Heart right ventricle (tissue), 16 donors: ENCODE measurements at places on chromosomes 2 and 18.
A peak's percentile ranks its signal among the peaks of the same experiment; 100 is the strongest.

GRCh38 chr2:30315391-30316063 is 84.2 kb downstream of the LBH start:
- DNase-seq, result no peak

DNA sequence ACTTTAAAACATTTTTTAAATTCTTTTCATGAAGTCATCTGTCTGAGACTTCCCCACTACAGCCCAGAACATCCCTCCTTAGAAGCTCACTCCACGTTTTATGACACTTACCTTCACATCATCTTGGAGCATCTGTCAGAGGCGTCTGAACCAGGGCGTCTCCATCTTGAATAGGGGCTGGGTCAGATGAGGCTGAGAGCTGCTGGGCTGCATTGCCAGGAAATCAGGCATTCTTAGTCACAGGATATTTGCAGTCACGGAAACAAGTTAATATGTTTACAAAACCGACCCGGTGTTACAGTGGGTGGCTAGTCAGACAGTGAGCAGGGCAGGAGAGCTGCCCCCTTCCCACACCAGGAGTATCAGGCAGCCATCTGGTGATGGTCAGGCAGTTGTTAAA is 456.5 kb downstream of the FBXO15 start:
- no peak for DNase-seq

DNA sequence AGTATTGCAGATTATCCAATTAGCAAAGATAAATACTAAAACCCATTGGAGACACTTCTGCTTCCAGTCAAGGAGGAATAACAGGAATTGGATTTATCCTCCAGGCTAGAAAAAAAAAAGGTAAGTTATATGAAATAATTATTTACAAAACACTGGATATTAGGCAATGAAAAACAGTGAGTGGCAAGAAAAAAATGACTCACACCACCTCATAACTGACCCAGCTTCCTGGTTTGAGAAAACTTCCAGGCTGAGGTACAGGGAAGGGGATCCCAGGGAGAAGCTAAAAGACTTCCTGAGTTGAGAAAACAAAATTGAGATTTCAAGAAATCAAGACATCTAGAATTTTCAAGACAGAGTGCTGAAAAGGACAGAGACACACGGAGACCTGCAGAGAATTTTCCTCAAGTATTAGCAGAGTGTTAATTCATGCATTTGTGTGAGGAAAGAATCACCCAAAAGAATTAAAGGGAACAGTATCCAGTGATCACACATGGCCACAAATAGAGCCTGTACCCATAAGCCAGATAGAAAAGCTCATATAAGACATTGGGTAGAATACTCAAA is 17.4 kb downstream of the SRD5A2 start:
- DNase-seq, result no peak

DNA sequence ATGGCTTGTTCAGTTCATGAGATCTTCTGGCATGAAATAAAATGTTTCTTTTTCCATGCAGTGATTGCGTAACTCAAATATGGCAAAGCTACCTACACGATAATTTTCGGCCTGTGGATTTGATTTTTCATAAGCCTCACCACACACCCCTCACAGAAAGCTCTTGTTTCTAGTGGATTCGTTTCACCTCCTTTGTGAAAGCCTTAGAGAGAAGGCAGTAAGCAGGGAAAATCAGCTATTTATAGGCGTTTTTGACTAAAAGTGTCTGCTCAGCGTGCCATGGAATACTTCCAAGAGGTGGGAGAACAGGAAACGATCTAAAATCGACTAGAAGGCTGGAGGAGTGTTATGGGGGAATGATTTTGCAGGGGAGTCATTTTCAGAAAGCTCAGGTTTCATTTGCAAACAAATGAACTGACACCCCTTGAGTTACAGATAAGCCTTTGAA is 417.9 kb downstream of the TGIF1 start:
- no peak for DNase-seq

GRCh38 chr2:164187121-164187520 is 434.2 kb downstream of the GRB14 start:
- DNase-seq, result no peak

DNA sequence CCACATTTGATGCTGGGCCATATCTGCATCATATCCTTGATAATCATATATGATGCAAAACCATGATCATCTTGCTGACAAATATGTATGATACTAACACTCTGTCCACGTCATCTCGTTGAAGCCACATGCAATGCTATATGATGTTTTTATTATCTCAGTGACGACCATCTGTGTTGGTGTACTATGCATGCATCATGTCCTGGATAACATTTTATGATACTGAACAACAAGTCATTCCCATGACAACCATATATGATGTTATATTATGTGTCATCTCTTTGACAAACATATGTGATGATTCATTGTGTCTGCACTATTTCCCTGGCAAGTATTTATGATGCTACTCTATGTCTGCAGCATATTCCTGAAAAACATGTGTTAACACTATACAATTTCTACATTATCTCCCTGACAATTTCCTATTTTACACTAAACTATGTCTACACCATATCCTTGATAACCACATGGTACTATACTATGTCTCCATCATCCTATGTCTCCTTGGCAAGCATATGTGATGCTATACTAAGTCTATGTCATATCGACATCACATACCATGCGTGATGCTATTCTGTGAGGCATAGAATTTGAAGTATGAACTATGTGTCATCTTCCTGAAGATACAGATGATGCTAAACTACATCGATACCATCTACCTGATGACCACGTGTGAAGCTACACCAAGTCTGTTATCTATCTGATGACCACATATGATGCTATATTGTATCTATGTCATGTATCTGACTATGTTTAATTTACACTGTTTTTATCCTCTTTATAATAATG is 37.0 kb downstream of the DAW1 start:
- no peak for DNase-seq

DNA sequence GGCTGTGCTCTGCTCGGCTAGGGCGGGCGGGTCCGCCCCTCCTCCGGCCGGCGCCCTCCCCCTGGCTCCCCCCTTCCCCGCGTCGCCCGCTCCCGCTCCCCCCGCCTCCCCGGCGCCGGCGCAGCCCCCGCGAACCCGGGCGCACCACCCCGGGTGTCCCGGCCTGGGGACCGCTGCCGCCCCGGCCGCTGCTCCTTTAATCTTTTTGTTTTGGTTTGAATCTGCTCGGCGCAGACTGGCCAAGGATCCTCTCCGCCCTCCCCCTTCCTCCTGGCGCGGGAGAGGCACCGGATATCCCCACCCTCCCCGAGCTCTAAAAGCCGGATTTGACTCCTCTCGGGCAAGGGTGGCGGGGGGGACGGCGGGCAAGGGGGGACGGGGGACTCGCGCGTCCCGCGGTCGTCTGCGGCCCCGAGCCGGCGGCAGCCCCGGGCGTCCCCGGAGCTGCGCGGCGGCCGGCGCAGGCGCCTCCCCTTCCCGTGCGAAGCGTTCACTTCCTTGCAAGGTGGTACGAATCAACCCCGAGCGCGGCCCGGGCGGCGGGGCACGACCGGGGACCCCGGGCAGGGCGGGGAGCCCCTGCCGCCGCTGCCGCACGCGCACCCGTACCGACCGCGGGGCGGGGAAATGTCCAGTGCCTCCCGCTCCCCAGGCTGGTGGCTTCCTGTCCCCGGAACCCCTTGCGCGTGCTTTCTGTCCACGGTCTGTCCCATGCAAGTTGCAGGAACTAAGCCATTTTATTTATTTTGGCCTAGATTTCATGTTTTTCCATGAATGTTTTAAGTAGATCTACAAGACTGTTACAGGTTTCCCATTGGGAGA is at the start of gene PTGR3:
Gene PTGR3, minus strand, starts transcription at position 11 of the 822 bp plus-strand sequence. CDS start 81 bp downstream, outside the sequence.
- peak; percentile 87 for DNase-seq

DNA sequence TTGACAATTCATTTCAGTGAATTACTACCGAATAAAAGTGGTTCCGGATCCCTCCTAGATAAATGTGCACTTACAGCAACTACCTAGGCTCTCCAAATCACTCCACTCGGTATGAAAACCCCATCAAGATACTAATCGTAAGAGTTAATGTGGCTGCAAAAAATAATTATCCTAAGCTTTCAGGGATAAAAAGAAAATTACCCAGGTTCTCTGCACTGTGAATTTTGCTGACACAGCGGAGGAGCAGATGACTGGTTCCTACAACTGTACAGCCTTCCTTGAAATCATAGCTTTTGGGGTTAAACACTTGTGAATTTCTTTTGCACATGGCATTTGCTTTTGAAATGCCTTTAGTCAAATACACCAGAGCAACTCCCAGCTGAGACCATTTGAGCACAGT is 104.7 kb downstream of the CD226 start:
- no peak for DNase-seq

DNA sequence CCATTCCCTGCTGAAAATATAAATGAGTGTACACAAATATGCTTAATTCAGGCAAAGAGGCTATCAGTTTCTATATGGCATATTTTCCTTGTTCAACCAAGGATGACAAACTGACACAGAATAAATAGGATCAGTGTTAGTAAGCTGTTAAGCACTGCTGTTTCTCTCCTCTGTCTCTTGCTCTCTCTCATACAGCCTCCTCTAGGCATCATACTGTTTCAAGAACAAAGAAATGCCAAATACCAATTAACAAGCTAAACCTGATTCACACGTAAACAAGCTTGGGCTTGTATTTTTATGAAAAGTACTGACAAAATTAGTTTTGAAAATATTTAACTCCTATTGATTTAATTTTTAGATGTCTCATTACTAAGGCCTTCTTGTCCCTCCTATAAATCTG is 1027.2 kb upstream of the ACVR2A start:
- DNase-seq, result no peak

DNA sequence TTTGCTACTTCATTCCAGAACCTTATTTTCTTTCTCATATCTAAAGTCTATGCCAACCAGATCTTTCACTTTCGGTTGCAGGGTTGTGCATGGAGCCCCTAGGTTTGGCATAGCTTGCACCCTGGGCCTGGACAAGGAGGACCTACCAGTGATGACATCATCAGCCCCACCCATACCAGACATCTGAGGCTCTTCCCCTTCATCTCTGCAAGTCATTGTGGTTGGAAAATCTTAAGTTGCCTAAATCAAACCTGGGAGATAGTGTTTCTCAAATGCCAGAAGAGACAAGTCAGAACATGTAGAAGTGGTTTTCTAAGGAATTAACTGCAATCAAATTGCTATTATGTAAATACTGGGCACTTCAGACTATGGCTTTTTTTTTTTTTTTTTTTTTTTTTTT is 363.3 kb downstream of the ZNF516 start:
- DNase-seq, result no peak

DNA sequence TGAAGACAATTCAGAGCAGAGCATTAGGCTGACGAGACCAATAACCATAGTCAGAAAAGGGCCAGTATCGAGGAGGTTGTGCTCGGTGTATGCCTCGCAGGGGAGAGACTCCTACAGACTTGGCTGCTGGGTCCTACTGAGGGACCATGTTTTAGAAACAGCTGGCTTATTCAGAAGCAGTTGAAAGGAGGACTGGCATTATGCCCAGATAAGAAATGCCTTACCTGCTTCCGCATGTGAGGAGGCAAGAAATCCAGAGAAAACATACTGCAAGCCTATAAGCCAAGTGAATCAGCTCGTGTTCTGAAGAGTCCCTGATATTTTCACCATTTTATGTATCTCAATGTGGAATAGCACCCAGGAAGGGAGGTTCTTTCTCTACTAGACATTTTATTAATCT is 434.7 kb downstream of the GRB14 start:
- no peak for DNase-seq

DNA sequence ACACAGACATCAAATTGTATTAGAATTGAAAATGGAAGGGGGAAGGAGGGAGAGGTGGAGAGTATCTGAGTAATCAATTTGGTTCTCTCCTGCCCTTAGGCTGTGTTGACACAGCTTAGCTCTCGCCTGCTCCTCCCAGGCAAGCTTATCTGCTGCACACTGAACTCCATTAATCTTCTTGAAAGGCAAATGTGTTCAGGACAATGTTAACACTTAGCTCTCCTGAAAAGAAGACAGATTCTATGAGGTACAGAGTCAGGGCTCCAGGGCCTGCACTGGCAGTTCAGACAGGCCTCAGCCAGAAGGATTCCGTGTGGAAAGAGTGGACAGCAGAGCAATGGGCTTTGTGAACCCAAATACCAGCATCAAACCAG is 430.0 kb upstream of the TNP1 start:
- no peak for DNase-seq

GRCh38 chr2:151239624-151240023 is 22.0 kb downstream of the RBM43 start:
- no peak for DNase-seq

GRCh38 chr2:163771596-163771995 is 35.8 kb upstream of the FIGN start:
- DNase-seq, result no peak

- no peak for DNase-seq
These were observed 1179.0 kb upstream of the ACVR2A start for GRCh38 chr2:146665800-146666199.

DNA sequence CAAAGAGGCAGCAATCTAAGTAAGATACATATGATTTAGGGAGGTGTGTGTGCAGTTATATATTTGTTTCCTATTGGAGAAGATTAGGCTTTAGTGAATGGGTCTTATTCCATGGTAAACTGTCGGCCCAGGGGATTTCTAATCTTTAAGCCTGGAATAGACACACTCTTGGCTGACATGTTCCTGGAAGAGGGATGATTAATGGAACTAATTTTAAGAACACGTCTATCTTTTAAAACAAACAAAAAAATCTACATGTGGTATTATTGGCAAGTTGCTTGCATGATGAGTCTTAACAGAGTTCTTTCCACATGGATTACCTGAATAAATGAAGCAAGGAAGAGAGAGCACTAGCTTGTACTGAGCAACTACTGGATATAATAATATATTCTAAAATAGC is 114.2 kb upstream of the NT5C1B start:
- no peak for DNase-seq

DNA sequence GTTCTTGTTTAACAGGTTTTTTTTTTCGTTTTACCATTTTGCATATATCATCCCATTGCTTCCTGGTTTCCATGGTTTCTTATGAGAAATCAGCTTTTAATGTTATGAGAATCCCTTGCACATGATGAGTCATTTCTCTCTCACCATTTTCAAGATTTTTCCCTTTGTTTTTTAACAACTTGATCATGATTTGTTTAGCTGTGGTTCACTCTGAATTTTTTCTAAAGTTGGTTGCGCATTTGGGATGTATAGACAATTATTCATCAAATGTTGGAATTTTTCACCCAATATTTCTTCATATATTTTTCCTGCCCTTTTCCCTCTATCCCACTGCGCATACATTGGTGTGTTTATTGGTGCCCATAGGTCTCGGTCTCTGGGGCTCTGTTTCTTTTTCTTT is 42.4 kb upstream of the BIN1 start:
- no peak for DNase-seq

- no peak for DNase-seq
These were observed 216.7 kb downstream of the TGIF1 start for GRCh38 chr18:3666526-3667254.

DNA sequence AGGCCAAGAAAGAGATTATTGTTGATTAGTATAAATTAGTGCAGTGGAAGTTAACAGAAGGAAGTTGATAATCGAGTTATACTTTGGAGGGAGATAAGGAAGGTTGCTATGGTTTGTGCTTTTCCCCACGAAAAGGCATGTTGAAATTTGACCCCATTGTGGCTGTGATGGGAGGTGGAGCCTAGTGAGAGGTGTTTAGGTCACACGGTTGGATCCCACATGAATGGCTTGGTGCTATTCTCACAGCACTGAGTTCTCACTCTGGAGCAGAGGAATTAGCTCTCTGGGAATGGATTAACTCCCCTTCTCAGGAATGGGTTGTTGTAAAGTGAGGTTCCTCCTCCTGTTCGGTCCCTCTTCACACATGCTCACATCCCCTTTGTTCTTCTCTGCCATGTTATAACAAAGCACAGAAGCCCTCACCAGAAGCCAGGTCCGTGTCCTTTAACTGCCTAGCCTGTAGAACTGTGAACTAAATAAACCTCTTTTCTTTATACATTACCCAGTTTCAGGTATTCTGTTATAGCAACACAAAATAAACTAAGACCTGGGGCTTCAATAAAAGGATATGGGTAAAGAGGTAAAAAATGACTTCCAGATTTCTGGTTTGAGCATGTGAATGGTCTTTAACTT is 21.9 kb downstream of the PIGN start:
- no peak for DNase-seq
